ENCODE measurements at places on chromosomes 4 and X.

DNA sequence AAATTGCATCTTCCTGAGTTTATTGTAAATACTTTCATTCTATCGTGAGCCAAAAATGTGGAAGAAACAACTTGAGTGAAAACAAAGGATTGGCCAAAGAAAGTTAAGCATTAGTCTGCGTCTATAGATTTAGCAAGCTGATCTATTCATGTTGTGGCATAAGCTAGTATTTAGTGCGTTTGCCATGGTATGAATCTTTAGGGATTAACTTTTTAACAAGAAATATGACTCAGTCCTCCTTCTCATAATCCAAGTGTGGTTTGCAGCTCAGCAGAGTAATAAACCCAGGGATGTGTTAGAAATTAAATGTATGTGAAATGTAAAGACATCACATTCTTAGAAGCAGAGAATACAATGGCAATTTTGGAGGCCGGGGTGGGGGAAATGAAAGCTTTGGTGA, 1110.9 kb downstream of the NLGN4X start:
- DNase-seq: no peak

- peak; percentile 13 for DNase-seq
Observed at GRCh38 chr4:183455431-183456195, 11.2 kb downstream of the CDKN2AIP start.

DNA sequence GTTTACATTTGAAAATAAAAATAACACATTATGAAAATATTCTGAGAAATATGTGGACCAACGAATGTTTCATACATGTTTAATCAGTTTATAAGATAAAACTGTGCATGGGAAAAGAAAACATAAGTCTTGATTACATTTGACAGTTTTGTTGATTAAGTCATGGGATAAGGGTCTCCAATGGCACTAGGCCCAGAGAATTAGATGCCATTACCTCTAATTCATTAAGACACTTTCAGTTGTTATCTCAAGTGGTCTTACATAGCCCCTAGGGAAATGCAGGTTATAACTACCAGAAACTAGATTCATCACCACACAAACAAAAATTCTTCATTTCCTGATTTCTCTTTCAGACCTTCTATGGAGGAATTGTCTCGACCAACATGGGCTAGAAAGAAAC, 300.8 kb downstream of the PCDH7 start:
- no peak for DNase-seq

- DNase-seq: no peak
Observed at GRCh38 chr4:119025916-119026661, 109.5 kb upstream of the MYOZ2 start.

- no peak for DNase-seq
Observed at GRCh38 chrX:97358941-97359340, 475.2 kb downstream of the RPA4 start.

GRCh38 chrX:48487362-48487798, 11.4 kb downstream of the FTSJ1 start:
- no peak for DNase-seq
